ENCODE measurements at places on chromosomes 13 and 19.

DNA sequence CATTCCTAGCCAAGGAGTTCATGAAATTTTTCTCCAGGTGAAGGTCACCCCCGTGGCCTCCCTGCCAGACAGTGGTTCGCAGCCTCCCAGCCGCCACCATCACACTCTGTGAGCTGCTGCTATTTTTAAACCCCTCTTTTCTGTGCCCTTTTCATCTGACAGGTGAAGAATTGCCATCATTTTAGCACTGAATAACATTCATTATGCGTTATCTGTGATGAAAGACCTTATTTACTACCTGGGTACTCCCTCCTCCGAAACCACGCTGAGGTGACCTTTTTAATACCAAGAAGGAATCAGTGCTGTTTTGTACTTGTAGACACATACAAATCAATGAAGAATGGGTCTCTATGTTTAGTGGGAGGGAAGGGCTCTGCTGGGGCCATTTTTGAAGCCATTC lies 148.9 kb upstream of the GPR12 start:
- no peak for DNase-seq

DNA sequence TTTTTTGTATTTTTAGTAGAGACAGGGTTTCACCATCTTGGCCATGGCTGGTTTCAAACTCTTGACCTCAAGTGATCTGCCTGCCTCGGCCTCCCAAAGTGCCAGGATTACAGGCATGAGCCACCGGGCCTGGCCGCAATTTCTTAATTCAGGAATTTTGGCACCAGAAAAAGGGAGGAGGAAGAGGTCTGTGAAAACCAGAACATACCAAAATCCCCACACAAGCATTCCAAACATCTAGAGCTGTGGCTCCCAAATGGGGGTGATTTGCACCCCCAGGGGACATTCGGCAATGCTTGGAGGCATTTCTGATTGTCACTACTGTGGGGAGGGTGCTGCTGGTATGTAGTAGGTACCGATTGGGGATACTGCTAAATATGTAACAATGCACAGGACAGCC lies 40.2 kb upstream of the ABCC4 start:
- DNase-seq, result no peak

DNA sequence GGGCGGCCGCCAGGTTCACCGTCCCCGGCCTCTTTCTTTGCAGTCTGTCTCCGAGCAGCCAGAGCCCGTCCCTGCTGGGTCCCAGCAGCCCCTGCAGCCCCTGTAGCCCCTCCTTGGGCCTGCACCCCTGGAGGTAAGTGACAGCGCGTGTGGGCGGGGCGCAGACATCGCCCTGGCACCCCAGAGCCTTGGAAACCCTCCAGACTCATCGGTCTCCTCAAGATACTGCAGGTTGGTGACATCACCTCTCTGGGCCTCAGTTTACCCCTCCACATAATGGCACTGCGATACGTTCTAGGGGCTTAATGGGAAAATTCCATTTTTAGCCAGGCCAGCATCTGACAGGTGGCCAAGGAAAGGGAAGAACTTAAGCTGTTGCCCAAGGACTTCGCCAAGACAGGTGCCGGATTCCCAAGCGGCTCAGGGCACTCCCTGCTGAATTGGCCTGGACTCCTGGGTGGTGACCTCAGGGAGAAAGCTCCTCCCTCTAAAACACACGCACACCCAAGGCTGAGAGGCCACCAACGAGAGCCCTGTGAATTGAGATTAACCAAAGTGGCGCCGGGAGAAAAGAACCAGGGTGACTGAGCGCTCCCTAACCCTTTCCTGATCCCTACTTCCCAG lies 13.1 kb downstream of the MAST3 start:
- DNase-seq, result no peak

GRCh38 chr13:107678075-107678689 lies 537.2 kb downstream of the LIG4 start:
- DNase-seq, result no peak

- DNase-seq, result no peak
Observed at GRCh38 chr13:101893021-101893420, 440.5 kb downstream of the ITGBL1 start.

- no peak for DNase-seq
Observed at GRCh38 chr13:98697791-98698190, 54.7 kb downstream of the SLC15A1 start.

DNA sequence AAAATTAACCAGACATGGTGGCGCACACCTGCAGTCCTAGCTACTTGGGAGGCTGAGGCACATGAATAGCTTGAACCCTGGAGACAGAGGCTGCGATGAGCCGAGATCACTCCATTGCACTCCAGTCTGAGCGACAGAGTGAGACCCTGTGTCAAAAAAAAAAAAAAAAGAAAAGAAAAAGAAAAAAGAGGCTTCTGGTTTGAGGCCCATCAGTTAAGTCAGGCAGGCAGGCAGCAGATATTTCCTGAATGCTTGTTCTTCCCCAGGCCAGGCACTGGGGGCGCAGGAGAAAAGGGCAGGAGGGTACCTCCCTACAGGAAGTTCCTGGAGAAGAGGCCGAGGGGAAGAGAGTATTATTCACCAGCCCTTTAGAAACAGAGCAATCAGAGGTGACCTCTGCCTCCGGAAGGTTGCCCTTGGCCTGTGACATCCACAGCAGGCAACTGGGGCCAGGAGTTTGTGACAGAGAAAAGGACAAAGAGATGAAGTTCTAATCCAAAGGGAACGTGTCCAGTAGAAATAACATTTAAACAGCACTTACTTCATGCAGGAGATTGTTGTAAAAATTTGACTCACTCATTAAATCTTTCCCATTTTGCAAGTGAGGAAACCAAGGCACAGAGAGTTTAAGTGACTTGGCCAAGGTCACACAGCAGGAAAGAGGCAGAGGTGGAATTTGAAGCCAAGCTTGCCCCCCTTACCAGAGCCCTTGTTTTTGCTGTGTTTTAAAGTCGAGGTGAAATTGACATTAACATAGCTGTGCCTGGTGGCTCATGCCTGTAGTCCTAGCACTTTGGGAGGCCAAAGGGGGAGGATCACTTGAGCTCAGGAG lies 4.3 kb upstream of the RLN3 start:
- DNase-seq, result no peak

Measured in activated gamma-delta T cell (primary cell).